ENCODE measurements at places on chromosomes 7 and 10. TPM values are rescaled to one million over a fixed set of nuclear protein-coding genes. Genes with fewer than 3 reads are reported as not detected.

- peak; percentile 13 for DNase-seq
Observed at GRCh38 chr7:152074673-152075072, 49.2 kb downstream of the GALNT11 start.

DNA sequence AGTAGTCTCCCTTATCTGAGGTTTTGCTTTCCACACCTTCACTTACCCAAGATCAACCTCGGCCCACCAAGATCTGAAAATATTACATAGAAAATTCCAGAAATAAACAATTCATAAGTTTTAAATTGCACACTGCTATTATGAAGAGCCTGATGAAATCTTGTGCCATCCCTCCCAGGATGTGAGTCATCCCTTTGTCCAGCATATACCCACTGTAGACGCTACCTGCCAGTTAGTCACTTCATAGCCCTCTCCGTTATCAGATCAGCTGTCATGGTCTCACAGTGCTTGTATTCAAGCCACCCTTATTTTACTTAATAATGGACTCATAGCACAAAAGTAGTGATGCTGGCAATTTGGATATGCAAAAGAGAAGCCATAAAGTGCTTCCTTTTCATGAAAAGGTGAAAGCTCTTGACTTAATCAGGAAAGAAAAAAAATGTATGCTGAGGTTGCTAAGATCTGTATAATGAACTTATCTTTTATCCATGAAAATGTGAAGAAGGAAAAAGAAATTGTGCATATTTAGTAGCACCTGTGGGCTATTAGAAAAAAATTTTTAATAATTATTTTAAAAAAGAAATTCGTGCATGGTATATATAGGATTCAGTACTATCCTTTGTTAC lies 9.8 kb upstream of the MRPS16 start:
- DNase-seq: peak; percentile 52

GRCh38 chr7:33701189-33701740 lies 204.1 kb upstream of the BMPER start:
- no peak for DNase-seq

DNA sequence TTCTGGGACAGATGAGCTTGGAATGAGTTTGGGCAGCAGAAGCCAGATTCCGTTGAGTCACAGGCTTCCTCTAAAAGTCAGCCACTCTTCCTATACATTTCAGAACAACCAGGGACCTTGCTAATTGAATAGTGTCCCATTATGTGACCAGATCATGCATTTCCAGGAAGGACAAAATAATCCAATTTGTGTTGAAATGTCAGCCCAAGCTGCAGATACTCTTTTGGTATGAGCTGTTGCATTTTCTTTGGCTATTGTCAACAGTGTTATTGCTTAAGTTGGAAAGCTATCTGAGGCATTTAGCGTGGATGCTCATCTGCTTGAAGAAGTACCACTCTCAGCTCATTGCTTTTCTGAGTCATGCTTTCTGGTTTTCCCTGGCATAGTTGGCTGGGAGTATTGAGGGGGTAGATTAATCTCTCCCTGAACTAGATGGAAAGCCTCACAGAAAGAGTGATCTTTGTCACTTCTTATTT lies 223.7 kb upstream of the HABP2 start:
- DNase-seq: no peak

- DNase-seq: no peak
Observed at GRCh38 chr7:139370301-139370942, 10.7 kb downstream of the LUC7L2 start.

GRCh38 chr10:114515298-114515914 lies 111.1 kb upstream of the AFAP1L2 start:
- DNase-seq: no peak

- DNase-seq: peak; percentile 44
Observed at GRCh38 chr10:69994262-69994661, 58.4 kb upstream of the MACROH2A2 start.

- no peak for DNase-seq
Observed at GRCh38 chr10:79130846-79131245, 62.1 kb downstream of the ZMIZ1 start.

DNA sequence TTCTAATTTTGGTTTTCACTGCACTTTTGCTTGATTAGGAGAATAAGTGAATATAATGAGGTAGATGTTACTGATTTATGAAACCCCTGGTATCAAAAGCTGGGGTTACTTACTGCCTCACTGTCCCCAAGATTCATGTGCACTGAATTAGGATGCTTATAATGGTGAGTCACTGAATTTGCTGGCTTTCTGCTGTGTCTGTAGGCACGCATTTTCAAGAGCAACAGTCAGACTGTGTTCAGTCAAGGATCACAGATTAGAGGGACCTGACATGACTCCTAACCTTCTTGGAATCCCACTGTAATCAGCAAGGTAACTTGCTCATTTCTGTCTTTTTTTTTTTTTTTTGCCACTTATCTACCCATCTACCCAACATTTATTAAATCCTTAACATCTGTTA lies 59.7 kb downstream of the GPR85 start:
- DNase-seq: no peak

DNA sequence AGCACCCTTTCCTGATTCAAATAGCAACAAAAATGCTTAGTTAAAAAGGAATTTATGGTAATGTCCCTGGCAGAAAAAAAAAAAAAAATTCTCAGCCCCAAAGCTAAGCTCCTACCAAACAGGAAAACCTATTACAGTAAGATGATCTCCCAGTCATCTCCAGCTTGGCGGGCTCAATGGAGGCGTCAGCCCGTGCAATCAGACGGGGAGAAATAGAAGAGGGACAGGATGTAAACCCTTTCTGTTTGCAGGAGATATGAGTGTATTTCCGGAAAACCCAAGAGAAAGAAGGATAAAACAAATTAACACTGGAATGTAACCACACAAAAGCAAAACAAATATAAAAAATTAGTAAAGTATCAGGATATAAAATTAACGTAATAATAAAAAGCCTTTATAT lies 242.8 kb downstream of the TCERG1L start:
- DNase-seq: no peak

GRCh38 chr7:31046723-31047122 lies 5.4 kb upstream of the ADCYAP1R1 start:
- DNase-seq: no peak

- no peak for DNase-seq
Observed at GRCh38 chr7:147990942-147991341, 599.6 kb upstream of the C7orf33 start.

DNA sequence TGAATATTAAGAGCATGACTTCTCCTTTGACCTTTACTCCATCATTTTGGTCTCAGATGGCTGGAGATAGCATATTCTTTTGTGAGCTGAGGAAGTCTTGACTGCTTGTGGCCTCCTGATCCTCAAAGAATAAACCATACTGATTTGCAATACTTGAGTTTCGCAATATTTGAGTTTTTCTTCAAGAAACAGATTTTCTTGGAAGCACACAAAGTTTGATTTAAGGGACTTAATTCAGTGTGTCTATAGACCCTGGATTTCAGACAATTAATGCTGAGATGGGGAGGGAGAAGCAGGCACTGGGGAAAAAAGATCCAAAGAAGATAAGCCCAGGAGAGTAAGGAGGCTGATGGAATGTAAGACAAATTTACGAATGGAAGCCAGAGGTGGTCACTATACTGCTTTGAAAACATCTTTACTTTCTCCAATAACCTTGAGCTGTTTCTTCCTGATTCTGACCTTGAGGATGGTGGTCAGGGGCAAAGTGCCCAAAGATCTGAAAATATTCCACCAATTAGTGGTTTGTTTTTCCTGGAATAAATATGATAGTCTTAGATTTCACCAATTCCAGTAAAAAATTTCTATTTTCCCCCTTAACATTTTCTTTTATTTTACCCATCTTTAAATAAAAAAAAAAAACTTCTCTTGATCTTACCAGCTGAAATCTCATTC lies 7.5 kb downstream of the EPDR1 start:
- no peak for DNase-seq

DNA sequence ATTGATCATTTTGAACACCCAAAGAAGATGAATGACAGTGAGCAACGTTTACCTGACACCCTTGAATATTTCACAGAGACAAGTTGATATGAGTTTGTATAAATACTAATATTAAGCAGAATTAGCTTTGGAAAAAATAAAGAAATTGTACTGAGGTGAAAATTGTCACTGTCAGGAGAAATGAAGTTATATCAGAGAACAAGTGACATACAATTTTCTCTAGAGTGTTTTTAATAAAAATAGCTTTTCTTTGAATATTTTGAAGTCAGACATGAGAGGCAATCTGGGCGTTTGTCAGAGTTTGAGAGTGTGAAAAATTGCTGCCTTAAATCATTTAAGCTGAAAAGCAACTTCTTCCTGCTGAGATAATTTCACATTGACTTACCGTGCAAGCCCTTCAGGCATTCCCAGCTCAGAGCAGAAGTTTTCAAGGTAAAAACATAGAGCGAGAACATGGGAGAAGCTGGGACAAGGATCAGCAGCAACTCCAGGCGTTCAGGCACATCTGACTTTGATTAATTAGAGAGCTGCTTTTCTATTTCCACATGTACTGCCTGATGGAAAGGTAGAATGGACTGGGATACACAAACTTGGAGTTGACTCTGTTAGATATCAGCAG lies 535.9 kb downstream of the TFEC start:
- DNase-seq: no peak

DNA sequence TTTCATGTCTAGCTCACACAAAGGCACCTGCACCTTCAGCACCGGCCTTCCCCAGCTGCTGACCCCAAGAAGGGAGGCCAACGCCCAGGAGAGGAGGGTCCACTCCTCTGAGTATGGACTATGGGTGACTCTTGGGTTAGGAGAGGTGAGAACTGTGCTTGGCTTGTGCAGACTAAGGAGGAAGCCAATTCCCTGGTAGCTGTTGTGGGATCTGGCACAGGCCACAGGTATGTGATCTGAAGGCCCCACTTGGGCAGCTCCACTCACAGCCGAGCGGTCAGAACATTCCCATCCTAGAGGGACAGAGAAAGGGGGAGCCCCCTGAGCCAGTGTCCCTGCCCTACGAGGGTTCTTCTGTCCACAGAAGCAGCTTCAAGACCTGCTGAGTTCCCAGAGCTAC lies 52.8 kb upstream of the FIGNL1 start:
- DNase-seq: no peak

DNA sequence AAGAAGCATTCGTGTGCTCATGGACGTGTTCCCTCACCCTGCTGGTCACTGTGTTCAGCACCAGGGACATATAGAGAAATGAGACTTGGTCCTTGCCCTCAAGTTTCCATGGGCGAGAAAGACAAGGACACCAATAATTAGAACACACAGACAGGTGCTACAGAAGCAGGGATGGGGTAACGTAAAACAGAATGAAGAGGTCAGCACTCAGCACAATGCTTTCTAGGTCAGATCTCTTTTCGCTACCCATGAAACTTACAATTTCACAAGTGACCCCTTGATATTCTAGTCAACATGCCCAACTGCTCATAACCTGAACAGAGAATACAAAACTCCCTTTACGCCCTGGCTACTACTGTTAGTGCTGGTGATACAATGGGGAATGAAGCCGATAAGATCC lies 6.0 kb upstream of the ANK3 start:
- DNase-seq: no peak

DNA sequence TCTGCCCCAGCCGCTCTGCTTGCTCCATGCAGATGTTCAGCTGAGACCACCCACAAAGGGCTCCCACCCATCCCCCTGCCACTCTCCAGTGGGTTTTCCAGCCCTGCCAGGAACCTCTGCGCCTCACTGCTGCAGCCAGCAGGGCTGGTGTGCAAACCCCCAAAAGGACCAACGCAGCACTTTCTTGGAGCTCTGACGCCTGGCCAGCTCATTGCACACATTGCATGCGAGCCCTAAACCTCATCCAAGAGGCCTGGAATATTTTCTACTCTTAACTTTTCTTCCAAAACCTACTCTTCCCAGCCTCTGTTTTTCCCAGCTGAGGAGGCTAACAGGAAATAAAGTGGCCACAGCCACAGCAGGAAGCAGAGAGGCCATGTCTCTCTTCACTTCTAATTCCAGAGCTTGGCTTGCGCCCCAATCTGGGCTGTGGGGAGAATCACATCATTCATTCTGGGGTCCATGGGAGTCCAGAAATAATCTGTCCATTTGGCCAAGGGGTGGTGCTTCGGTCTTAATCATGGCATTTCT lies 4.6 kb upstream of the FAM170B start:
- DNase-seq: no peak

DNA sequence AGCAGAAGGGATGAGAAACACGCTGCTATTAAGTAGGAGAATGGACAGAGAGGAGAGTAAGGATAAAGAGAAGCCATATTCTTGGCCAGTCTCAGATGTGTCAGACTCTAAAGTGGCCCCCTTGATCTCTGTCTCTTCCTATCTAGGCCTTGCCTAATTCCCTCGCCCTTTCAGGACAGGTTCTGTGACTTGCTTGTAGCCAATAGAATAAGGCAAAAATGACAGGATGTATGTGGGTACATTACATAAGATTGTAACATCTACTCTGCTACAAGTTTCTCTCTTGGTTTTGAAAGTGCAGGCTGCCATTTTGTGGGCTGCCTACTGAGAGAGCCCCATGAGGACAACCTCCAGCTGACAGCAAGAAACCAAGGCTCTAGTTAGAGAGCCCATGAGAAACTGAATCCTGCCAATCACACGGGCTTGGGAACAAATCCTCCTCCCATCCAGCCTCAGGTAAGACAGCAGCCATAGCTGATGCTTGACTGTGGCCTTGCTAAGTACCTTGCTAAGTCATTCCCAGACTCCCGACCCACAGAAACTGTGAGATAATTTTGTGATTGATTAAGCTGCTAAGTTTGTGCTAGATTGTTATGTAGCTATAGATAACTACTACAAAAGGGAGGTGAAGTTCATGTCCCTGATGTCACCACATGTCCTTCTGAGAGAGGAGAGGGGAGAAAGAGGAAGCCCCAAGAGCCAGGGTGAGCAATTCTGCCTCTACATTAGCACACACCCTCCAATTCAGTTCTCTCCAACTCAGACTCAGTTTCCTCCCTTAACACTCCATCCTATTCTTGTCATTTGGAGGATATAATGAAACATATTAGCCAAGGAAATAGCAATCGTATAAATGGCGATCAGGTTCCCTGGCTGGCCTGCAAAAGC lies 185.5 kb downstream of the SGMS1 start:
- DNase-seq: no peak

DNA sequence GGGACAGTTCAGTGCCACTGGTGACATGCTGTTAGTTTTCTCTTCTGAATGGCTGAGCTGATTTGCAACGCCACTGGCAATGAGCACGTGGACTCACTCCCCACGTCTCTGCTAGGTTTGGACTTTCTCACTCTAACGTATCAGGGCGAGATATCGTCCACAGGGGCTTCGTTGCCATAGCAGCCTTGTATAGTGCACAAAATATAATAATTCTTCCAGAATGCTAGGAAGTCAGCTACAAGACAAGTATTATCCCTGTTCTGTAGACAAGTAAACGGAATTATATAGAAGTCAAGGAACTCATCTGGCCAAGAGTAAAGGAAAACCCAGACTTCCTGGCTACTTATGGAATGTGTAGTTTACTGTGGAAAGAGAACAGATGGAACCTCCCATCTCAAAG lies 226.8 kb downstream of the ARHGAP21 start:
- no peak for DNase-seq

Gene GCK
- total RNA-seq: not detected

Gene OR2A1
- total RNA-seq: not detected

Gene TAF6
- total RNA-seq: 25.6 TPM

Gene ACADSB
- 80.0 TPM for total RNA-seq

Gene CCDC201
- total RNA-seq: not detected

Gene TRIL
- 0.45 TPM for total RNA-seq

Gene PCDH15
- total RNA-seq: not detected

Gene TRPV5
- not detected for total RNA-seq

Gene ADIRF
- total RNA-seq: 0.44 TPM

Gene FZD8
- not detected for total RNA-seq

Gene CNNM1
- 5.5 TPM for total RNA-seq

Gene TMEM236
- total RNA-seq: not detected
